ENCODE measurements at places on chromosomes 4 and X.

GRCh38 chr4:6495736-6496135 lies 23.3 kb upstream of the PPP2R2C start:
- no peak for DNase-seq

DNA sequence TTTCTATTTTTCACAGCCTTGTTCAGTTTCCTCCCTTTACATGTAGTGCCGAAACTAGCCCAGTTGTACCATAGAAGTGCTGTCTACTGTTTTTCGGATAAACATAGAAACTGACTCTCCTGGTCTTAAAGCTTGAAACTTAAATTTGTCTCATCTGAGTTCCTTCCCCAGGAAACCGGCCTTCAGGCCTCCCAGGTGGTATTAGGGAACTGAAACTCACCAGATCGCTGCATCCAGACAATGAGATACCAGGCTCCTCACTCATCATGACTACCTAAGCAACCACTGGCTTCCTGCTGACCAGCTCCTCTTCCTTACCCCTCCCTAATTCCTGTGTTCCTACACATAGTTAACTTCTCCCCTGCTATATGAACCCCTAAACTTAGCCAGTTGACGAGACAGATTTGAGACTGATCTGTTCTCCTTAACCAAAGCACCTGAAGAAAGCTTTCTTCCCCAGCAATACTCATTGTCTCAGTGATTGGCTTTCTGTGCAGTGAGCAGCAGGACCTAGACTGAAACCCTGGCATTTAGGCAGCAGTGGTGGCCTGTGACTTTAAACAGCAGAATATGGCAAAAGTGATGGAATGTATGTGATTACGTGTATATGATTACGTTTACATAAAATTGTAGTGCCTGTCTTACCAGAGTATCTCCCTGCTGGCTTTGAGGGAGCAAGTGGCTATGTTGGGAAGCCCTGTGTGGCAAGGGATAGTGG lies 959.1 kb upstream of the LCORL start:
- DNase-seq: no peak

DNA sequence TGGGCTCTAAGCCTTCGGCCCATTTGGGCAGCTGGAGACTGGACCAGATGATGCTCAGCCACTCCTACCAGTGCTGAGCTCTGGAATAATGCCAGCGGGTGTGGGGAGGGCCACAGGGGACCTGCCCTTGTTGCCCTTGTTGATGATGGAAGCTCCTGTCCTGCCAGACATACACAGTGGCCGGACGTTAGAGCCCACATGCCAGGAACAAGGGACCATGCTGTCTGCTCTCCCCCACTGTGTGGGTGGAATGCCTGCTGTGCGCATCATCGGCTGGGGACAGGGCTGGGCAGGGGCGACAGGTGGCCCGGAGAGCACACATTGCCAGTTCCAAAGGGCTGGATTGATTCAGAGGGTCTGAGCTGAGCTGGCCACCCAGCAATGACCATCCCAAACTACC lies 2.0 kb downstream of the ABLIM2 start:
- no peak for DNase-seq

GRCh38 chrX:8783097-8783713 lies 18.0 kb downstream of the FAM9A start:
- no peak for DNase-seq

DNA sequence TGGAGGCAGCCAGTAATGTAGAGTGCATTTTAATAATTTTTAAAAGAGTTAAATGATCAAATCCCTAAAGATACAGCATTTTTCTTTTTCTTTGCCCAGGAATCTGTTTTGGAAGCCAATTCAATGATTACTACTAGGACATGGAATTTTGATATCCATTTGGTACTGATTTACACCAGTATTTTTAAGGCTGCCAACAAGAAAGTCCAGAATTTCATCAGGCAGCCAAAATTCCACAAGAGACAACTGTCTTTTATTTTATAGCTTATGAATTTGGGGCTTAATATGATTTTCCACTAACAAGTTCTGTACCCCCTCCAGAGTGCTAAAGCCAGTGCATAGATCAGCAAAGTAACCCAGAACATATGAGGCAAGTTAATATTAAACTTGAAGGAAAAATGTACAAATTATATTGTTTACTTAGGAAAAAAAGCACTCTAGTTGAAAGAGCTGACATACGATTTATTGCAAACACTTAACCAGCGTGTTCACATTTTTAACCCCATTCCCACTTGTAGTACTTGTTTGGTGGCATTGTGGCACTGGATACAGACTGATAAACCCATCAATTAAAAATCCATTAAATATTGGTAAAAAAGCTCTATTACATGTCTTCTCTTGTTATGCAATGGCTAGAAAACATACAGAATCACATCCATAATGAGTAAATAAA lies 259.7 kb downstream of the DCHS2 start:
- DNase-seq: no peak

Measured in bone marrow (tissue), 2 donors.